Bone marrow (tissue), 2 donors: ENCODE measurements at places on chromosomes 2 and 18.

DNA sequence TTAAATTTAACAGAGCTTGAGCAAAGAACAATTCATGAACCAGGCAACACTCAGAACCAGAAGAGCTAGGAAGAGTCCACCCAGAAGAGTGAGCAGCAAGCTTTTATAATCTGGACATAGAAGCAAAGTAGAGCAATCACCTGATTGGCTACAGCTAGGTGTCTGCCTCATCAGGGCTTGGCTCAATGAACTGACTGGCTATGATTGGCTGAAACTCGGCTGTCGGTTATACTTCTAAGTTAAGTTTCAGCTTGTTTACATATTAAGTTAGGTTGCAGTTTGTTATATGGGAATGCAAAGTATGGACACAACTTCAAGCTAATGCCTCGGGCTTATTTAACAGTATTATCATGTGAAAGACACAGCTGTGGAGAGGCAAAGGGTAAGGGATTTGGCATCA lies 63.2 kb upstream of the NABP1 start:
- no peak for DNase-seq

DNA sequence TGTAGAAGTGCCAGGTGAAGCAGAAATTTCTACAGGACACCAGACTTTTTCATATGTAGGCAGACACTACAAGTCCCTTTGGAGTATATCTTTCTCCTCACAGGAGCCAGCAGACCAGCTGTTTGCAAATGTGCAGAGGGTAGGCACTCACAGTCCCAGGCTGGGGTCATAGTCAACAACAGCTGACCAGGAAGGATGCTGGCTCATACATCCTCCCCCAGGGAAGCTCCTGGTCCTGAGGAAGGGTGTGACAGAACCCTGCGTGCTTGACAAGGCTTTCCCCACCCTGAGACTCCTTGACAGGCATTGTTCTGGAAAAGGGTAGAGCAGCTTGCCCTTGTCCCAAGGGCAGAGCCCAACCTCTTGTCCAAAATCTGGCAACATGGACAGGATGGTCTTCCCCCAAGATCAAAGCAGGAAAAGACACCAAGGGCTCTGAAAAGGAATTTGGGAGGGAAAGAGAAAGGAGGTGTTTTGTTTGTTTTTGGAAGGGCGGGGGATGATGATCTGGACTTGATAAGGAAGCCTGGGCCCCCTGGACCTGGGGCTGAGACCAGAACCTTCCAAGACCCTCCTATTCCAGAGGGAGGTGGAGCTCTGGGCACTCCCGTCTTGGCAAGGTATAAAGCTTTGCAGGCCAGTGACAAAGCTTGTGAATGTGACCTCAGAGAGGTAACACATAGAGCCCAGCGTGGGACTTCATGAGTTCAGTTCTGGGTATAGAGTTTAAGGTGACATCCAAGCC lies 87.1 kb downstream of the GFPT1 start:
- no peak for DNase-seq

DNA sequence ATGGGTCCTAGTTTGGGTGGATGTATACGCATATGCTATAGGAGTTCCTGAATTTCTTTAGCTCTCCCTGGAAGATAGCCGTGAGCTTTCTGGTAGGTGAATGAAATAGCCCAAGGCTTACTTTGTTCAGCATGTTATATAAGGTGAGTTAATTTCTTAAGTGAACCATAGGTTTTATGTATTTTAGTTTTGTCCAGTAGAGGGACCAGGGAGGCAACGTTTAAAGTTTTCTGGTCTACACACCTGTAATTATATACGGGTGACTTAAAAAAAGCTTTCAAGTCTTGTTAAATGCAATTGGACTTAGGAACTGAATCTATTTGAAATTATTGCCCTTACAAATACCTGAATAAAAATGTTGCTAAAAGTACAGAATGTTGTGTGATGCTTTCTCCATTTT lies 402.5 kb upstream of the DDX18 start:
- DNase-seq: no peak

- no peak for DNase-seq
These were observed 181.2 kb downstream of the ATAD2B start for GRCh38 chr2:23745726-23746105.

- DNase-seq: no peak
These were observed 109.0 kb upstream of the KCNJ3 start for GRCh38 chr2:154589514-154589913.
